ENCODE measurements at places on chromosomes 12 and 14.

DNA sequence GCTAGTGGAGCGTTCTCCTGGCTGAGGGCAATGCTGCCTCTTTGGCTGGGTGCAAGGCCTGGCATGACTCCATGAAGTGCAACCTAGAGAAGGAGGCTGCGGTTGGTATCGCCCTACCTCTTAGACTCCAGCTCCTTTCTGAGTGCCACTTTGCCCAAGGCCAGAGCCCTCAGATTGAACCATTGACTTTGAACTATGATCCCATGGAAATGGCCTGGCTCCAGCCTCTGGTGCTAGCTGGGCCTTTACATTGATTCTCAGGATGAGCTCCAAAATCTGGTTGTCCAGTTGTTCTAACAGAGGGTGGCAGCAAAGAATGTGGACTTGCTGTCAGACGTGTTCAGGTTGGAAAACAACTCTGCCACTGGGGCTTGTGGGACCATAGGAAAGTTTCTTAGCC is 16.1 kb upstream of the SMOC1 start:
- no peak for DNase-seq

DNA sequence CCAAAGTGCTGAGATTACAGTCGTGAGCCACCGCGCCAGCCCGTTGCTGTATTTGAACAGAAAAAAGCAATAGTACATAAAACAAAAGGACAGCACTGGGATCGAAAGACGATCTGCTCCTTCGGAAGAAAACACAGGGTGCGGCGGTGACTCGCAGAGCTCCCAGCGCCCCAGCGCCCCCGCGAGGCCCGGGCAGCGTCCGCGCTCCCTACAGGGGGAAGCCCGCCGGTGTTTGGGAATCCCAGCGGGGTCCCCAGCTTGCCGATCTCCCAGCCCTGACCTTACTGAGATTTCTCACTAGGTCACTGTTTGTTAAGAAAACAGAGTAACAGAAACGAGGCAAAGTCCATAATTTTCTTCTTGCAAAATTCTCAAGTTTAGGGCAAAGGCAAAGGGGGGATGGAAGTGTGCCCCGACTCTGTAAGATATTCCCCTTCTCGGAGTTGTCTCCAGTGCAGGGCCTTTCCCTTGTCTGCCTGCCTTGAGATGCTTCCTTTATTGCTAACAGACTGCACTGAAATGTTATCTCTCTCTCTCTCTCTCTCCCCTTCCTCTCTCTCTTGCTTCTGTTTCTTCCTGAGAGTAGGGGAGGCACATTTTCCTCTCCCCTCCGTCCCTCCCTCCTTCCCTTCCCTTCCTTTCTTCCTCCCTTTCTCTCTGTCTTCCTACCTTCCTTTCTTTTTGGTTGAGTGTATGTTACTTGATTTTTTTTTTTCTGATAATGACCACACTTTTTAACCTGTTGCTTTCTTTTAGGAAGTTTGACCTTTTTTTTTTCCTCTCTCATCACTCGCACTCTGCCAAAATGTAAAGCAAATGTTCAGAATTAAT is 91.9 kb downstream of the TMEM30B start:
- DNase-seq: no peak

- DNase-seq: no peak
These were observed 22.2 kb downstream of the PLBD1 start for GRCh38 chr12:14545144-14546124.

DNA sequence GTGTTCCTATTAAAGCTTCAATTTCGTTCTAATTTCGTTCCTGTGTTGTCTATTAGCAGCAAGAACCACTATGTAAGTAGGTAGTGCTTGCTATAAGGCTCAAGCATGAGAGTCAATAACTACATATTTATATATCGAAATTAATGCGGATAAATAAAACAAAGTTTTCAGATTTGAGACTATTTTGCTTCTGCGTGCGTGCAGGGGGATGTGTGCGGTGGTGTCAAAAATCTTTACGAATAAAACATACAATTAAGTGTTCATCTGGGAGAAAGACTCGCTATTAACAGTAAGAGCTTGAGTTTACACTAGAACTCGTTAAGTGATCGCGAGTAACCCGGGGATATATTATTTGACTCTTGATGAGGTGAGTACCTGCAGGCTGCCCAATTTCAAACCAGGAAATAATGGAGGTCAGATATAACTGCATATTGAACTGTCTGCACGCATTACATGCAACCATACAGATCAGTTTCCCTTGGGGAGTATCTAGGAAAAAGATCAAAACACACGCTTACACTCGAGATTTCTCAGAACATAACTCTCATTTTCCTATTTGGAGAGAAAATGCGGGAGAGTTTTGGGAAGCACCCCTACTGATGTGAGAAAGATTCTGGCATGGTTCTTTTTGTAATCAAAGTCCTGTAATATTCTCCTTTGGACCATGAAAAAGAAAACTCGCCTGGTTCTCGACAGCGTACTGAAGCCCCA is 813 bp downstream of the TWF1 start:
- no peak for DNase-seq

- DNase-seq: no peak
These were observed 66.8 kb downstream of the COX16 start for GRCh38 chr14:70292716-70293115.

Data from HS-5 (cell line).